ENCODE measurements at places on chromosomes 6 and 20.

GRCh38 chr6:123022975-123023374, 26.9 kb downstream of the CLVS2 start:
- DNase-seq = no peak

- no peak for DNase-seq
These were observed 24.2 kb upstream of the SIRPA start for GRCh38 chr20:1870792-1871550.

- DNase-seq = no peak
These were observed 23.2 kb downstream of the TXNDC5 start for GRCh38 chr6:7887278-7887991.

- no peak for DNase-seq
These were observed 485.5 kb downstream of the CD109 start for GRCh38 chr6:74181471-74181870.

DNA sequence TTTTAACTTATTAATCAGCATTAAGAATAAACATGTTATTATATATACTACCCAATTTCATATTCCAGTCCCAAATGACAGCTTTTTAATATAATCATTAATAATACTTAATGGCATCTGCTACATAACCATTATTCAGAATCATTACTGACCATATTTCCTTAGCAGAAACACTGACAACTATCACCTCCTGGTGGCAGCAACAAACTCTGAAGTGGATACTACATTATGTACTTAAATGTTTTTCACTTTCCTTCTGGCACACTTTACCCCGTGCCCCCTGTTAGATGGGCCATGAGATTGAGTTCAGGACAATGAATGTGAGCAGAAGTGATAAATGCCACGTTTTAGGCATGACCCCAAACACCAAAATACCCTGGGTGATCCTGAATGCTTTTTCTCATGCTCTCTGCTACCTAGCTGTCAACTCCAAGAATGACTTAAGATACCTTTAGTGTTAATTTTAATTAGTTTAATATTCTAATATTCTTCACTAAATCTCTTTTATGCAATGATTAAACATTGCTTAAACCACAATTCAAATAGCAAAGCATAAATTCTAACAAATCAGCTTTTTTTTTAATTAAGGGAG, 77.1 kb downstream of the LMBRD1 start:
- no peak for DNase-seq

DNA sequence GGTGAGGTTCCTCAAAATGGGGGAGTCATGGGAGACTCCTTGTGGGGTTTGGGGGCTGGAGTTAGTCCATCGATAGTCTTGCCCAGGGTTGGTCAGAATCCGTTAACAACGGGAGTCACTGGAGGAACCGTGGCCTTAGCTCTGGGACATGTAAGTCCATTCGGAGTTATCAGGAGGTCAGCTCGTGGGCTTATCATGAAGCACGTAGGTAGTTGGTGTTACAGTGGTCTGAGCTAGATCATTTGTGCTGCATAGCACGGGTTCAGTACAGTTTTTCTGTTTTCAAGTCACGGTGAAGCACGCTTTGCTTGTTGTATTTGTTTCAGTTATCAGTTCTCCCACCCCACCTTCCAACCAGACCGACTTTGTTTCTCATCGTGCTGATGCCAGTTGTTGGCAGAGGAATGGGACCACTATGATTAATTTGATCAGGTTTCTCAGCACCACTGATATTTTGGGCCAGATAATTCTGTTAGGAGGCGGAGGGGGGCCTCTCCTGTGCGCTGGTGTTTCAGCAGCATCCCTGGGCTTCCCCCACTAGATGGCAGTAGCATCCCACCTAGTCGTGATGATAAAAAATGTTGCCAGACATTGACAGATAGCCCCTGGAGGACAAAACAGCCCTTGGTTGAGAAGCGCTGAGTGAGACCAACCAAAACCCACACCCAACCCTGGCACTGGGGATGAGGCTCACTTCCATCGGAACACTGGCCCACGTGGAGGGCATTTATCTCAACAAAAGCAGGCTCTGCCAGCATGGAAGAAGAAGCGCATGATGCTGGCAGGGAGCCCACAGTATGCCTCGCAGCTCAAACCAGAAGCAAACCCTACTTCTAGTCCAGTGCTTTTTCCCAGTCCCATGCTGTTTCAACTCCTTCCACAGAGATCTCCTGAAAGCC, 2.2 kb upstream of the APMAP start:
- DNase-seq = peak; percentile 84

GRCh38 chr6:106783640-106784566, 154.5 kb downstream of the QRSL1 start:
- no peak for DNase-seq

GRCh38 chr20:9051508-9051907, 17.4 kb upstream of the PLCB4 start:
- DNase-seq = no peak

GRCh38 chr6:144343701-144344428, 58.7 kb downstream of the UTRN start:
- peak; percentile 34 for DNase-seq

DNA sequence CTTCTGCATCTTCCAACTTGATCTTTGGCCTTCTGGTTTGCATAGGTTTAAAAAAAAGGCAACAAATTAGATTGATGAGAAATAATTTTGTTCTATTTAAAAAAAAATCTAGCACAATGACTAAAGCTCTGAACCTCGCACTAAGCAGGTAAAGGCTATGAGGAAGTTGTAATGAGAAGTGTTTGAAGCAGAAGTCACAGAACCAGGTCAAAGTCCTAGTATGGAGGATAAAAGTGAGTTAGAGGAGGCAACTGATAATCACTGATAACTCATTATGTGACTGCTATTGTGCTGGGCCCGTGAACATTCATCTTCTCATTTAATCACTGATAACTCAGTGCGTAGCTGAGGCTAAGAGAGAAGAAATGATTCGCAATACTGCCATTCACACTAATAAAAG, 46.1 kb upstream of the GFRAL start:
- DNase-seq = no peak

DNA sequence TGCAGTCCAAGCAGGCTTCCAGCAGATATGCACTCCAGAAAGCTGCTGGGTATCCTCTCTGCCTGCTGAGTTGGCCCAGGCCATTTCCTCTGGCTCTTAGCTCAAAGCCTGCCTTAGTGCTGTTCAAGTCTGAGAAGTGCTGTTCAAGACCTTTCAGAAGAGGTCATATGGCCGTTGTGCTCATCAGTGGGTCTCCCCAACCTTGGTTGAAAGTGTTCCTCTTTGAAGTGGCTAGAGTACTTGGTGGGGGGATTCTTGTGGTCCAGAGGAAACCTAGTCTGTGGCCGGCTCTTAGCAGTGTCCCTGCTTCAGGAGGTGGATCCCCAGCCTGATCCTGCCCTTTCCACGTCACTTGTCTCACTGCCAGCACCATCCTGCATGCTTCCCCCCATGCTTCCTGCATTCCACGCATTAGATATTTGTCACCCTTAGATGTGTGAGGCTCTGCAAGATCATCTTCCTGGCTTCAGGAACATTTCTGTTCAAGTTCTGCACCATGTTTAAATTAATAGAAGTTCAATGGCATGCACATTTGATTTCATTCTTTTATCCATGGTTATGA, 105.0 kb downstream of the FIG4 start:
- DNase-seq = no peak

- DNase-seq = no peak
These were observed 182.8 kb downstream of the ZMYND8 start for GRCh38 chr20:47173596-47174216.

DNA sequence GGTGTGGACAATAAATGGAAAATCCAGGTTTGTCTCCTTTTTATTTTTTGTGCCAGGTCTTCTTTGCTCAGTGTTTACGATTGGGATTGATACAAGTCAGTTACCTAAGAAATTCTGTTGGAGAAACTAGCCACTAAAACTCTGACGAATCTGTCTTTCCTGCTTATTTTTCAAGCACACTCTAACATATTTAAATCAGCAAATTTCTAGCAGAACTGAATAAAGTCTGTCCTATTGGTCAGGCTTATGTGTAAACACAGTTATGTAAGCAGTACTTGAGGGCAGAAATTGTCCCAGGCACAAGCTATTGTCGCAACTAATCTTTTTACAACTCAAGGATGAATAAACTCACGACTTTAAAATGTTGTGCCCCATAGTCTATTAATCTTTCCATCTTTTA, 12.1 kb upstream of the EXOC2 start:
- DNase-seq = no peak

- no peak for DNase-seq
These were observed 37.8 kb downstream of the ILRUN start for GRCh38 chr6:34658605-34659265.

GRCh38 chr6:151071295-151071694, 168.5 kb upstream of the AKAP12 start:
- DNase-seq = no peak

DNA sequence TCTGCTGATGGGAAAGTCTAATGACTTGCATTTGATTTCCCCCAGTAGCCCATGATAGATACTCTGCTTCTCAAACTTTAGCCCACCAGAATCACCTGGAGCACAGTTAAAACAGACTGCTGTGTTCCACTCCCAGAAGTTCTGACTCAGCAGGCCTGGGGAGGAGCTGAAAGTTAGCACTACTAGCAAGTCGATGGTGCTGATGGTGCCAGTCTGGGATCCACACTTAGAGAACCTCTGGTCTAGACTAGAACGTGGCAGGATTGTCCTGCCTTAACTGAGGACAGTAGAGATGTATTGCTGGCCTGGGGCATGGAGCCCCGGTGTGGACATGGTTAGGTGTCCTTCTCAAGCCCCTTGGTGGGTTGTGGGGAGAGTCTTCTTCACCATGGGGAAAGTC, 8.7 kb downstream of the TOX2 start:
- no peak for DNase-seq
